Stimulated activated memory B cell treated with anti-CD40 and anti-IgM and Interleukin-4, amounts not matched to agents 10 μg/mL and 1 μg/mL and 100 μg/mL, for 72 hours (primary cell): ENCODE measurements at places on chromosomes 7 and 10.

DNA sequence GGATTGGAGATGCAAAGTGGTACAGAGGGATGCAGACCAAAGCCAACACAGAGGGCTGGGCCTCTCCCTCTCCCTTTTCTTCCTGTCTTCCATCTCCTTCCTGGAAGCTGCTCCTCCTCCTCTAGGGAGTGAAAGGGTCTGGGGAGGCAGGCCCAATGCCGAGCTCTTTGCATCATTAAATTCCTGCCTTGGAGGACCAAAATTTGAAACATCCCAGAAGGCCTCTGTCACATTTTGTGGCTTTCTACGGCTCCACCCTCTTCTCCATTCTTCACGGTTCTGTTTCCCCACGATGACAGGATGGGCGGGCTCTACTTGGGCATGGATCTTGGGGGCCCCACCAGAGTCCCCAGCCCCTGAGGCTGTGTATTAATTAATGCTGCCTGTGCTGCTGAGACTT is 76.4 kb downstream of the NEURL1 start:
- peaks cover 59% of the 10 kb centered on the region for H3K27me3 ChIP-seq
- no peaks in the 10 kb centered on the region for H3K36me3 ChIP-seq
- H3K4me3 ChIP-seq: no peak overlapping the region
- H3K4me1 ChIP-seq: no peaks in the 10 kb centered on the region

- H3K4me3 ChIP-seq: no peak overlapping the region
- peaks cover 11% of the 10 kb centered on the region for H3K4me1 ChIP-seq
- H3K27ac ChIP-seq: peak overlapping the region; percentile 75
- no peaks in the 10 kb centered on the region for H3K36me3 ChIP-seq
Measured at GRCh38 chr10:17989908-17990767, 38.4 kb downstream of the SLC39A12 start.

DNA sequence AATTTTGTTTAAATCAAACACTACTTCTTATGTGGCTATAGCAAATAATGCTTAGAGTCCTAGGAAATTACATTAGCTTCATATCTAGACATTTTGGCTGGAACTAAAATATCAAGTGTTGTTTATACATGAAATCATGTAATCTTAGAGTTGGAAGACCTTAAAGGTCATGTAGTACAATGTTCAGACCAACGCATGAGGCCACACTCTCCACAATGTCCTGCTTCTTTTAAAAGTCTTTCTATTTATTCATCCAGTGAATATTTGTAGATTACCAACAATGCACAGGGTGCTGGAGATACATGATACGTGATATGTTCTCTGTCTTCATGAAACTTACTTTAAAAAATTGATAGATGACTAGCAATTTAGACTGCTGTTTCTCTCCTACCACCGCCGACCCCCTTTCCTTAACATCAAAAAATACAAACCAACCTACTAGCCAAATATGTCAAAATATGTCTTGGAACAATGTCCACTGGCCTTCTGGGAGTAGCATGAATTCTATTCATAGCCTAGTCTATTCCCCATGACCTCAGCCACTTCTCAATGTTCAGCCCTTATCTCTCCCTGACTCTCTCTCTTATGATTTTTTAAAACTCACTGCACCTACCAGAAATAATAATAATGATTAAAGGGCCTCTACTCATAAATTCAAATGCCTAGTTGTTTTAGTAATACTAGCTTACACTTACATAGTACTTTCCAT is 59.5 kb upstream of the CAV2 start:
- H3K27ac ChIP-seq: no peak overlapping the region
- no peaks in the 10 kb centered on the region for H3K36me3 ChIP-seq

DNA sequence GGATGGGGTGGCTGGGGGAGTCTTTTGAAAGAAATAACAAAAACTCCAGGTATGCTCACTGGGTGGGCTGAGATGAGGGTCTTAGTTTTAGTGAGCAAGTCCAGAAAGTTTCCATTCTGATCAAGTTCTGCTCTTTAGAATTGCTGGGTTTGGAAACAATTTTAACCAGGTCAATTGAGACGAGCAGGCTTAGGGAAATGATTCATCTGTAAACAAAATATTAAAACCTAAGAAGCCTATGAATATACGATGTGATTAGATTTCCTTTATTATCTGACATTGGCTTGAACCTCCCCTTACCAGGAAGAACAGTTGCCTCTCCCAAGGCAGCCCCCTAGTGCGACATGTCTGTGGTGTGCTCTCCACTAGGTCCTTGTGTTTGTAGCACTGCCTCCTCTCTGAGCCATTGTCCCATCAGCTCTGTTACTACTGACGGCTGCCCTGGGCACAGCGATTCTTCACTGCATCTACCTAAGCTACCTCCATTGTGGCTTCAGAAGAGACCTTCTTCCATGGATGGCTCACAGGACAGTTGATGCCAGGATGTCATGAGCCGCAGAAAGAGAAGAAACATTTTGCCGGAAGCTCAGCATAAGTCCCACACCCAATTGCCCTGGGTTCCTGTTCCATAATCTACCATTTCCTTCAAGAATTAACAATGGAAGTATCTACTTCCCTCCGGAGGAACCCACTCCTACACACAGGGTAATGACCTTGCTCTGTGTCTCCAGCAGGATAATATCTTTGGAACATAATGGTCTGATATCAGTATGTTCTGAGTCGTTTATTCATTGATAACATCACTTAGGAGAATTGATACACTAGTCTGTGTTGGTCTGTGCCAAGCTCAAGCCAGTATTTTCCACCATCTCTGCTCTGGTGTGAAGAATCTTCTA is 95.1 kb upstream of the ITGB1 start:
- no peak overlapping the region for H3K27ac ChIP-seq
- peaks cover 13% of the 10 kb centered on the region for H3K4me1 ChIP-seq
- no peaks in the 10 kb centered on the region for H3K27me3 ChIP-seq
- no peaks in the 10 kb centered on the region for H3K36me3 ChIP-seq

- no peak overlapping the region for H3K27ac ChIP-seq
- no peak for ATAC-seq
- H3K27me3 ChIP-seq: no peaks in the 10 kb centered on the region
- H3K36me3 ChIP-seq: peaks cover 30% of the 10 kb centered on the region
- H3K4me3 ChIP-seq: no peak overlapping the region
Measured at GRCh38 chr7:140463111-140463510, 16.2 kb downstream of the MKRN1 start.

DNA sequence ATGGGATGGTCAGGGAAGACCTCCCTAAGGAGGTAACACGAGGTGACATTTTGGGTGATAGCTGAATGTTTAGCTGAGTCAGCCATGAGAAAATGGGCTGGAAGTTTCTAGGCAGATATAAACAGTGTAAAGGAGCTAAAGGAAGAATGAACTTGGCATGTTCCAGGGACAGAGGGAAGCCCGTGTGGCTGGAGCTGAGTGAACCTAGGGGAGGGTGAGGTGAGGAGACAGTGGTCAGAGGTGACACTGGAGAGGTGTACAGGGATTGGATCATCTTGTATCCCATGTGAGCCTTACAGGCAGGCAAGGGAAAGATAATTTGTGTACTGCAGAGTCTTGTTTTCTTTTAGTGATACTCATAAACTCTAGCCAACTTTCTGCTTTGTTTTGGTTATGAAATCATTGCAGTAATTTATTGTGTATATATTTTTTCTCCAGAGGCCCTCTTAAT is 1.8 kb downstream of the STARD3NL start:
- peak overlapping the region; percentile 87 for H3K27ac ChIP-seq
- no peak overlapping the region for H3K4me3 ChIP-seq
- peaks cover 44% of the 10 kb centered on the region for H3K4me1 ChIP-seq
- peaks cover 7% of the 10 kb centered on the region for H3K36me3 ChIP-seq
- ATAC-seq: no peak

- H3K4me3 ChIP-seq: no peak overlapping the region
- H3K4me1 ChIP-seq: no peaks in the 10 kb centered on the region
- ATAC-seq: no peak
- no peak overlapping the region for H3K27ac ChIP-seq
Measured at GRCh38 chr10:65518379-65518778, 1407.5 kb upstream of the LRRTM3 start.

DNA sequence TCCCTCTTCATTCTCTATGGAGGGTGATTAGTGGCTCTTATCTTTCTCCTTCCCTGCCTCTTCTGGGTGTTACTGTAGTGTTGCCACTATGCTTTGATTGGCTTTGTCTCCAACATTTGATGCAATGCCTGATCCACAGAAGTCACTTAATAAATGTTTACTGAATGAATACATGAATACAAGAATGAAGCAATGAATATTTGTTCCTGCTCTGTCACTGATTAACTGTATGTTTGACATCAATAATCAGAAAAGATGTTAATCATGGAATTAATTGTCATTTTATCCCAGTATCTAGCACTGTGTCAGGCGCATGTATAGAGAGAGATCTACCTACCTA is 4.3 kb downstream of the ANK3 start:
- H3K36me3 ChIP-seq: no peaks in the 10 kb centered on the region
- H3K4me3 ChIP-seq: no peak overlapping the region
- H3K27me3 ChIP-seq: no peaks in the 10 kb centered on the region
- ATAC-seq: no peak
- H3K4me1 ChIP-seq: peaks cover 34% of the 10 kb centered on the region
- H3K27ac ChIP-seq: peak overlapping the region; percentile 9

GRCh38 chr7:29478226-29478625 is 85.4 kb upstream of the PRR15 start:
- no peak overlapping the region for H3K4me3 ChIP-seq
- H3K36me3 ChIP-seq: no peaks in the 10 kb centered on the region
- no peak overlapping the region for H3K27ac ChIP-seq
- ATAC-seq: no peak
- peaks cover 12% of the 10 kb centered on the region for H3K27me3 ChIP-seq
